Inflammatory macrophage (primary cell): ENCODE measurements at places on chromosomes 3 and 15.
A peak's percentile ranks its signal among the peaks of the same experiment; 100 is the strongest.

GRCh38 chr3:55198554-55198953 is 270.7 kb upstream of the LRTM1 start:
- DNase-seq: no peak

DNA sequence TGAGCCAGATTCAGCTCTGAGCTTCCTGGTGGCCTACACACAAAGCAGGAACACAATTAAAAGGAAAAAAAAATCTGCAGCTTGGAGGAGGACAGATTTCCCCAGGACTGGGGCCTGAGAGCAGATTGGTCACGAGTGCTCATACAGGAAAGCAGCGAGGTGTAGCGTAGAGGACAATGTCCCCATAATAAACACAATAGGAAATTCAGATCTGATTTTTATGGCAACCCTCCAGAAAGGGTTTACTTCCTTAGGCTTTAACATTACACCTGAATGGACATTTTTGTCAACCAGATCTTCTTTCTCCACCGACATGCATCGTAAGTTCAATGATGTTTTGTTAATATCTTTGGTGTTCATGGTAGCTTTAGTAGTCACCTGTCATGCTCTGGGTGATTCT is 23.3 kb downstream of the SLC6A20 start:
- DNase-seq: no peak

DNA sequence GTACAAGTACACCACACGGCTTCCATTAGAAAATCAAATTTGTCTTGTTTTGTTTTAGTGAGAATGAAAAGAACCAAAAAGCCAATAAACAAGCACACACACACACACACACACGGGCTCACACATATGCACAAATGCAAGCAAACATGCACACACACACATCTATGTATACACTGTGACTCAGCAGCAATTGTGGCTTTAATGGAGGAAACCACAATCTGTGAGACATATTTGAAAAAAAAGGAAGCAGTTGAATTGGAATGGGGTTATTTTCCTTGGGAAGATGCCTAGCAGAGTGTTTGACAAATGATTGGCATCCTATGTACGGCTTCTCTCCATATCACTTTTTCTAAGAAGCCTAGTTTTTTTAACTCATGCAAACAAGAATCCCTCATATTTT is 201.1 kb upstream of the ARRDC4 start:
- DNase-seq: peak; percentile 19

DNA sequence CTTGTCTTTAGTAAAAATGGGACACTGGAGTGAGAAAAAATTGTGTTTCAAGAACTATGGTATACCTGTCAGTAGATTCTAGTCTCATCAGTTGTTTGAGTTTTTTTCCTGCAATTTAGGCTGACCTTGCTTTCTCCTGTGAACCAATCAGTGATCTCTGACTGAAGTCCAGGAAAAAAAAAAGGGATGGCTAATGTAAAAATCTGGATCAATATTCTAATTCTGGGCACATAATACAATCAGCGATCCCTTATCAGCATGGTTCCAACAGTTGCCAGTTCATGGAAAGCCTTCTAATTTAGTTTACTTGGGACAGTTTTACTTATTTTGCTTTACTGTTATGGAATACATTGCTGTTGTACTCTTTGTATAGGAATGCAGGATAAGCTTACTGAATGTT is 17.0 kb downstream of the TRPM7 start:
- DNase-seq: no peak

DNA sequence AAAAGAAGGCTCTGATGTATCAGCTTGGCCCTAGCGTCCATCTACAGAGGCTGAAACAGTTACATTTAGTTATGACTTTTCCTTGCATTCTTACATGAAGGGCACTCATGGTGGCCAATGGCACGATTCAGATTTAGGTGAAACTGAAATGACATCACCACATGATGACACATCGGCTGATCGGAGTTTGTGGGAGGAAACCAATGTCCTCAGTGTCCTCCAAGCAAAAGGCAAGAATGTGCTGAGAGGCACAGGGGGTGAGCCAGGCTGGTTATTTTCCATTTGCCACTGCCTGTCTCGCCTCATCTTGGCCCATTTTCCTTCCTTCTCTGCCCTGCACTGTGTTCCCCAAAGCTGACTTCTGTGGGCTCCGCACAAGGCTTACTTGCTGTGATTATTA is 34.4 kb downstream of the TARS3 start:
- DNase-seq: no peak

GRCh38 chr3:169864270-169864669 is 5.5 kb downstream of the LRRC31 start:
- no peak for DNase-seq

DNA sequence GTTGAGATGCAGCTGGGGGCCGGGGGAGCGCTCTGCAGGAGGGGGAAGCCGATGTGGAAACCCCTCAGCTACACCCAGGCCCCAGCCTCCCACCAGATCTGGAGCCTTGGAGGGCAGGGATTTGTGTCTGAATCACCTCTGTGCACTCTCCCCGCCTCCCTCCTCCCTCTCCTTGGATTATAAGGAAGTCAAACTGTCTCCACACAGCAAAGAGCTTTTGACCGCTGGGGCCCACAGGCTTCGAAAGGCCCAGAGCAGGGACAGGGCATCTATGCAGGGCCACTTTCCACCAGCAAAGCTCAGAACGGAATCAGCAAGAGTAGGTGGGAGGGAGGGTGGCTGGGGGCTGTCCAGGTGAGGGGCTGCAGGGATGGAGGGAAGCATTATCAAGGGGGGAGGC is 68.9 kb downstream of the IQSEC1 start:
- peak; percentile 69 for DNase-seq

- no peak for DNase-seq
These were observed 47.3 kb downstream of the IQSEC1 start for GRCh38 chr3:13025778-13026518.

DNA sequence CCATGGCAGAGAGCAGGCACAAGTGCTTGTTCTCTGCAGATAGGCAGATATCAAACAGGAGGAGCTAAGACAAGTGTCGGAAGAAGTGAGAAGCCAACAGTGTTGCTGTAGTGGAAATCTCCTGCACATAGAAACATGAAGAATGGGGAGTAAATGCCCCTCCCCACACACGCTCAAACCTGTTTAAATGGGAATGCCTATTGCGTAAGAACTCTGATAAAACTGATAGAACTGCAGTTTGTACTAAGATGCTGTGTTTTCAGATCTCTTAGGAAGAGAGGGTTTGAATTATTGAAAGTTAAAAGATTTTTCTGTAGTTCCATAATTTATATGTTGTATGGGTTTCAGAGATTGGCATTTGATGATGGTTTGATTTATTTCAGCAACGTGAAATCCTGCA is 19.6 kb downstream of the EIF2AK4 start:
- no peak for DNase-seq

DNA sequence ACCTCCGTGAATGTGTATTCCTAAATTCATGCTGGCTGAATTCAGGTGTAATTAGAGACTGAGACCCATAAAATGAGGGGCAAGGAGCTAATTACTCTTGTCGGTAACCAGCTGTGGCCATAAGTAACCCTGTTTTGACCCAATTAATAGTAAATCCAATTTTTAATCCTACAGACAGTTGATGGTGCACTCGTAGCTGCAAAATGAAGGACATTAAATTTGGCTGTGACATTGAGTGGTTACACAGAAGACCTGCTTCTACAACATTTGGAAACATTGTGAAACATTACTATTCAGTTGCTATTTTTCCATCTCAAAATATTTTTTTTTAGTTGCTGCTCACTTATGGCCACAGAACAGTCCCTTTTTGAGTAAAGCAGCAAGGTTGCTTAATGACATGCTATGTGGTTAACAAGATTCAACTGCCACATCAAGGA is 33.0 kb downstream of the MBNL1 start:
- DNase-seq: no peak

DNA sequence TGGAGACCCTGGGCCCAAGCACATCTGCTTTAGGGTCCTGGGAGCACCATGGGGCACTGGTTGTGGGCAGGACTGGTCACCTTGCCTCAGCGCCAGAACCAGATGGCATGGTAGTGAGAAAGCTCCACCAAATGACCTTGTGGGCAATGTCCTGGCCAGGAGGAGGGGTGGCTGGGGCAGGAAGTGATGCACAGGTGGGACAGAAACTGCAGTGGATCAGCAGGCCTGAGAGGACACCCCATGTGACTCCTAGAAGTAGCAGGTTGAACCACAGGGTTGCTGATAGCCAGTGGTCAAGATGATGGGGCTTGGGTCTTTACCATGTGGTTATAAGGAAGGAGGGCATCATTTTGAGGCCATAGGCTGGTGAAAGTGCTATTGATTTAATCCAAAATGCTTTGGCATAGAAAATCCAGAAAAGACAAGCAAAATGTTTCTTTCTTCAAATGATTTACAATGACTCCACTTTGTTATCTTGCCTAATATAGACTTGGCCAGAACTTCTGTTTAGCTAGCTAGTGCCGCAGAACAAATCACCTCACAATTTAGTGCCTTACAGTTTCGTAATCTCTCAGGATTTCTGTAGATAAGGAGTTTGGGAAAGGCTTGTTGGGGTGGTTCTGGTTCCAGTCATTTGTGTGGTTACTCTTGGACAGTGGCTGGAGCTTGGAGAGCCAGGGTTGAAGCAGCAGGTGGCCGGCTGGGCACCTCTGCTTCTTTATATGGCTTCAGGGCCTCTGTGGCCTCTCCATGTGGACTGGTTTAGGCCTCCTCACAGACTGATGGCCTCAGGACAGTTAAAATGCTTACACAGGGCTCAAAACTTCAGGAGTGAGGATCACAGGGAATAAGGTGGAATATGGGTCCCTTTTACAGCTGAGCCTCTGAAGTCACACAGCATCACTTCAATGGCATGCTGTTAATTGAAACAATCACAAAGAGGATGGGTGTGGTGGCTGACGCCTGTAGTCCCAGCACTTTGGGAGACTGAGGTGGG is 27.5 kb downstream of the TMEM158 start:
- no peak for DNase-seq

DNA sequence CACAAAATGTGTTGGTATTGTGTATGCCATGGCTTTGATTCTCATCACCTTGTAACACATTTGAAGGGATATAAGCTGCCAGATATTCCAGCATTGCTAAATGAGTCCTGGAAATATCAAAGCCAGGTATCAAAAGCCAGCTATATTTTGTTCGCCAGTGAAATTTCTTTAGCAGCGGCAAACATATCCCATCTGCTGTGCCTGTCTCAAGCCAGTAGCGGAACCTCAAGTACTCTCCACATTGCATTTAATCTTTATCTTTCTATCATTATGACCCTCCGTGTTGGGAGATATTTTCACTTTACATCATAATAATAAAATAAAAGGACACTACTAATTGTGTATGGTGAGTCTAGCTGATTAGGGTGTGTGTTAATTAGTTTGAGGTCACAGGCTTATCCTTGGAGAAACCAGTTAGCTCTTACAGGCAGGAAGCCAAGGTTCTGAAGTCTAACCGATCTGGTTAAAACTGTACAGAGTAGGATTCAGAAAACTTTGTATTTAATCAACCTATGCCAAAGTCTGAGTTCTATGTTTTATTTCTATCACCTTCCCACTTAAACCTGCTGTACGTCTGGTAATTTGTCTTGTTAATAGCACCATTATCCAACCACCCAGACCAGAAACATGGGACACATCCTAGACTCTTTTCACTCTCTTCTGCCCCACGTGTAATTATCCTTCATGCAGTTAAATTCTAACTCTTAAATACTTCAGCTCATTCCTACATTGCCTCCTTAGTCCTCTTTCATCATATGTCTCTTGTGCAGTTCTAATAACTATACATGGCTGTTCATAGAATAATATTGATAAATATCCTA is 14.5 kb downstream of the TIPARP start:
- no peak for DNase-seq

DNA sequence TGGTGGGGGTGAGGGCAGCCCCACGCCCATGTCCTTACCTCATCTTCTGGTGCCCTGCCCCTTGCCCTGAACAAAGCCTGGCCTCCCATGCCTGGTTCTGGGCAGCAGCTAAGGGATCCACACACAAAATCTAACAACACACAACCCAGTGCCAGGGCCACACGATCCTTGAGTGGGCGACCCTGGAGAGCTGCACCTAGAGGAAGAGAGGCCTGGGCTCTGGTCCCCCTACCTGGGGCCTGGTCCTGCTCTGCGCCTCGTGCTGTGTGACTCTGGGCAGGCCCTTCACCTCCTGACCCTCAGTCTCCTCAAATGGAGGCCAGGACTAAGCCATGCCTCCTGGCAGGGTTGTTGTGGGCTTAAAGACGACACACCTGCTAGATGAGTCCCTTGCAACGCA is 20.0 kb upstream of the C3orf22 start:
- no peak for DNase-seq

- peak; percentile 80 for DNase-seq
These were observed 37.2 kb downstream of the BHLHE40 start for GRCh38 chr3:5016211-5017161.

DNA sequence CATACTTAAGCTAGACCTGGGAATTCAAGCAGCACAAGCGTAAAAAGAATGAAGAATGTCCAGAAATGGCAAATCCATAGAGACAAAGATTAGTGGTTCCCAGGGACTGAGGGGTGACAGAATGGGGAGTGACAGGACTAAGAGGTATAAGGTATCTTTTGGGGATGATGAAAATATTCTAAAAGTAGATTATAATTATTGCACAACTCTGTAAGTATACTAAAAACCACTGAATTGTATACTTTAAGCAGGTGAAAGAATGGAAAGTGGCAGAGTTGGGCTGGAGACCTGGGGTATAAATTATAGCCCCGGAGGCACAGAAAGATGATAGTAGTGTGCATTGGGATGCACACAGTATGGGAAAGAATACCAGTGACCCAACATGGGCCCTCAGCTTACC is 5.6 kb downstream of the BRK1 start:
- no peak for DNase-seq

DNA sequence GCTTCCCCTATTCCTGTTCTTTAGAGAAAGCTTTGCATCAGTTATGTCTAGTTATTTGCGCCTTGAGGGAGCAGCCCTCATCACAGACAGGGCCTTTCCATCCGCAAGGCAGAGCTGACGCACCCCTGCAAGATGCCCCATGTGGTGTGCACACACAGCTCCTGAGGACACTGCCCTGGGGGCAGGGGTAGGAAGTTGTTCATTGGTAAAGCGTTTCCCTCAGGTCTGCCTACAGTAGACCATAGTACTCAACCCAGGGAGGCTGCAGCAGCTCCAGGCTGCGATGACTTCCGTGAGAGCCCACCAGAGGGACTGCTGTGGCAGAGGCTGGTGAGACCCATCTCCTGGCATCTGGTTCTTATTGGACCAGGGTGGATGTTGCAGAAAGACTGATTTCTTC is 55.1 kb upstream of the PLXNA1 start:
- no peak for DNase-seq
